ENCODE measurements at places on chromosomes 11 and 22. TPM values are rescaled to one million over a fixed set of nuclear protein-coding genes. Genes with fewer than 3 reads are reported as not detected.

DNA sequence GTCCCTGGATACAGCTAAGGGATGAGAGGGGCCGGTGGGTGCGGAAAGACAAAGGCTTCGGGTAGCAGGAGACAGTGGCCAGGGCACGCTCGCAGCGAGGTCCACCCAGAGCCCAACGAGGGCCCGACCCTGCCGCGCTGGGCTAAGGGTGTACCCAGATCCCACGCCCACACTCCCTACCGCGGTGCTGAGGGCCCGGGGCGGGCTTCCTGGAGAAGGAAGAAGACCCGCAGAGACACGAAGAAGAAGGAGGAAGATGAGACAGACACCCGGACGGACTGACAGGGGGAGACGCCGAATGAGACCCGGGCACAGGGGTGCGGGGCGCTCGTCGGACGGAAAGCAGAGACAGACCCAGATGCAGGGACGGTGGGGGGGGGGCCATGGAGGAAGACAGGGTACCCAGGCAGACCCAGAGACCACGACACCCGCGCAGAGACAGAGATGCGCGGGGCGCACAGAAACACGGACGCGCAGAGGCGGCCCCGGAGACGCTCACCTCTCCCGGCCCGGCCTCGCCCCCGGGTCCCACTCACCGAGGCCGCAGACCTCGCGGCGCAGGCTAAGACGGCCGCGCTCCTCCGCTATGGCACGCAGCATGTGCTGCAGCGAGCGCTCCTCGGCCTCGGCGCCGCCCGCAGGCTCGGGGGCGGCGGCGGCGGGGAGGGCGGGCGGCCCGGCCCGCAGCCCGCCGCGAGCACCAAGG, 437 bp downstream of the KIAA0930 start:
- peaks cover 10% of the 10 kb centered on the region for H3K4me1 ChIP-seq
- no peaks in the 10 kb centered on the region for H3K27me3 ChIP-seq
- H3K36me3 ChIP-seq, result peaks cover 3% of the 10 kb centered on the region
- peak overlapping the region; percentile 91 for H3K27ac ChIP-seq

GRCh38 chr11:111137846-111138245, 107.7 kb upstream of the POU2AF2 start:
- no peak overlapping the region for H3K27ac ChIP-seq
- H3K36me3 ChIP-seq, result no peaks in the 10 kb centered on the region
- DNase-seq, result no peak
- no peak overlapping the region for H3K4me3 ChIP-seq

Gene TRPM5
- not detected for total RNA-seq

- peak overlapping the region; percentile 37 for H3K27ac ChIP-seq
- no peak overlapping the region for H3K4me3 ChIP-seq
- H3K36me3 ChIP-seq, result no peaks in the 10 kb centered on the region
These were observed 88.9 kb downstream of the KCNQ1 start for GRCh38 chr11:2533587-2534133.

DNA sequence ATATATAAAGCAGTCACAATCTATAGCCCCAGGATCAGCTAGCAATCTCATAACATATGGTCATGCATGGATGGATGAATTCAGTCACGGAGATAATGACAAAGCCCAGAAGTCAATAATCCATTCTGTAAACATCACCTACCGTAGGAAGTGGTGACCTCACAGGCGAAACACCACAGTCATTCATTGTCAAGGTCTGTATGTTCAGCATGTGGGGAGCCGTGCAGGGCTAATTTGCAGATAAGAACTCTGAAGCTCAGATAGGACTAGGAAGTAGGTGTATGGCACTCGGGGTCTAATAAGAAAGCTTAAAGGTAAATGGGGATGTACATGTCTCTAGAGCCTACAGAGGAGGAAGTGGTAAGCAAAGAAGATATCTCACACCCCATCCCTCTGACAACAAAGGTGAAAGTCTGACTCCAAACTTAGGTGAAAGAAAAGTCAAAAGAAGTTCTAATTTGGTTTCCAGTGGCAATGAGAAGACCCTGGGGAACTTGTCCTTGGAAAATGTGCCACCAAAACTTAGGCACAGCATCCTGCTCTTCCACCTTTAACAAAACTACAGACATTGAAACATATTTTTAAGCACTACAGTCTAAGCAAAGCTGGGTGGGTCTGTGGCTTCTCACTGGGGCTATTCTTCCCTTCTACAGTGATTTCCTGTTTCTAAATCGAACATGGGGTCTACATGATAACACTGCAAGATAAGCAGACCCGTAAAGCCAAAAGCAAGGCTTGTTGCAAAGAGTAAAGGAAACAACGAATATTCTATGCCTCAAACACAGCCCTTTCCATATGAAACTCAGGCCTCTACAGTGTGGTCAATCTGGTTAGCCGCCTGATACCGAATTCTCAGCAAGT, 5.2 kb downstream of the CRTAM start:
- H3K27me3 ChIP-seq, result no peaks in the 10 kb centered on the region
- H3K4me1 ChIP-seq, result peaks cover 17% of the 10 kb centered on the region
- H3K36me3 ChIP-seq, result peaks cover 5% of the 10 kb centered on the region
- H3K4me3 ChIP-seq, result peak overlapping the region; percentile 56
- peak overlapping the region; percentile 87 for H3K27ac ChIP-seq
- peak; percentile 75 for DNase-seq

DNA sequence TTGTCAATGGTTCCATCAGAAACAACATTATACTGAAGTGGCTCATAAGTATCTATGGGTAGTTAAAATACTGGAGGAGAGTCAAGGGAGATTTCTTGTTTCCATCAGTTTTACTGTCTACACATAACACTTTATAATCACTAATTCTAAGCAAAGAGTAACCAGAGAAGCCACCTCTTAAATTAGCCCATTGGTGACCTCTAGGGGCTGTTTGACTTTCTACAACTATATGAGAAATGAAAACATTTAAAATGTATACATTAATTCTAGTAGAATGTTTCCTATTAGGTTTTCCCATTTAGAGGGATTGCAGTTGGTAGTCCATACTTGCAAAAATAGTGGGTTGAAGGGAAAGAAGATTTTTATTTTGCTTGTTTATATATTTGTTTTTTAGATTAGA, 504.3 kb downstream of the FAM181B start:
- peak; percentile 56 for DNase-seq
- H3K27ac ChIP-seq, result no peak overlapping the region
- H3K4me1 ChIP-seq, result no peaks in the 10 kb centered on the region
- no peak overlapping the region for H3K4me3 ChIP-seq
- no peaks in the 10 kb centered on the region for H3K27me3 ChIP-seq
- no peaks in the 10 kb centered on the region for H3K36me3 ChIP-seq

Measured in activated CD4-positive, alpha-beta T cell treated with anti-CD3 and anti-CD28 coated beads, Interleukin-2, amount 10 ng/mL, durations not matched to agents 24 days and 14 days (primary cell).